ENCODE measurements at places on chromosomes 1 and 21. TPM values are rescaled to one million over a fixed set of nuclear protein-coding genes. Genes with fewer than 3 reads are reported as not detected.

- peak; percentile 64 for DNase-seq
Observed at GRCh38 chr1:206575165-206575893, 36.9 kb downstream of the EIF2D start.

DNA sequence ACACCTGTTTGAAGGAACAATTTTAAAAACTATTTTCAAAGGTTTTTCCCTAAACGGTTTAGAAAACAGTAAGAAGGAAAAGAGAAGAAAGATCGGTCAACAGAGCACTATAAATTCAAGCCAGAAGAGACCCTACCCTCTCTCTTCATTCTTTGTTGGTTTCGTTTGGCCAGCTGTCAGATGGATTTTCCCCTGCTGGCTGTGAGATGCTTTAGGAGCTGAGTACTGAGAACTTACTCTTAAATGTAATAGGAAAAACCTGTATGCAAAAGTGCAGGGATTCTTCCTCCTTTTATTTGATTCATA lies 1.3 kb upstream of the TXNIP start:
- DNase-seq, result no peak

DNA sequence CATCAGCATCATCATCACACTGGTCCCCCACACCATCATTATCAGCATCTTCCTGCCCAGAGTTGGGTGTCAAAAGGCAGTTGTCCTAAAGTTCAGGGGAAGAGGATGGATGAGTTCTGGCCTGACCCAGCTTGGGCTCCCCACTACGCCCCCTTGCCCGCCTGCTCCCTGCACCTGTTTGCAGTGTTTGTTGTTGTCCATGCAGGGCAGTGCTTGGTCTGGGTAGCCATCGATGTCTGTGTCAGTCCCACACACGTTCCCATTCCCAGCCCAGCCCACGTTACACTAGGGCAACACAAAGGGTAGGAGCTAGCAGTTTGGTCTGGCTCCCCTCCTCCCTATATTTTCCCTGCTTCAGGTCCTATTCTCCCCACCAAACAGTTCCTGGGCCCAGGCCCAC lies 6.8 kb downstream of the THBS3 start:
- no peak for DNase-seq

GRCh38 chr1:156706657-156707416 lies 1.5 kb upstream of the CRABP2 start:
- DNase-seq, result no peak

- no peak for DNase-seq
Observed at GRCh38 chr1:165207853-165208515, 148.5 kb downstream of the LMX1A start.

- no peak for DNase-seq
Observed at GRCh38 chr1:198300451-198300850, 143.7 kb downstream of the NEK7 start.

- DNase-seq, result no peak
Observed at GRCh38 chr21:41548781-41549180, 40.8 kb upstream of the TMPRSS2 start.

DNA sequence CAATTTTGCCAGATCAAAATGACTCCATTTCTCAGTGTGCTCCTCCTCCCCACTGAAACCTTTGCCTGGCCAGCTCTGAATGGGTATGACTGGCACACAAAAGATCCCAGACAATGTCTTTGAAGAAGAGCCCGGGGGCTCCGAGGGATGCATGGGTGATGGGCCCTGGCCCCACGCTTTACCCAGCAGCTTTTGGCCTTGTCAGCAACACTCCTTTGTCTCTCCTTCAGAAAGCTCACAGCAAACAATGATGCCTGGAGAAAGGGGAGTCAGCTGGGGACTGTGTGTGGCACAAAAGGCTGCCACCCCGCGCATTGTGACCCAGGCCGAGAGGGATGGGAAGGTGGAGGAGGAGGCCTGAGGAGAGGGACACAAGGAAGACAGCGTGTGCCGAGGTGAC lies 45.9 kb downstream of the PLXNA2 start:
- no peak for DNase-seq

- no peak for DNase-seq
Observed at GRCh38 chr1:92051948-92052347, 22.2 kb downstream of the EPHX4 start.

- DNase-seq, result no peak
Observed at GRCh38 chr1:190049314-190049713, 428.4 kb downstream of the BRINP3 start.

DNA sequence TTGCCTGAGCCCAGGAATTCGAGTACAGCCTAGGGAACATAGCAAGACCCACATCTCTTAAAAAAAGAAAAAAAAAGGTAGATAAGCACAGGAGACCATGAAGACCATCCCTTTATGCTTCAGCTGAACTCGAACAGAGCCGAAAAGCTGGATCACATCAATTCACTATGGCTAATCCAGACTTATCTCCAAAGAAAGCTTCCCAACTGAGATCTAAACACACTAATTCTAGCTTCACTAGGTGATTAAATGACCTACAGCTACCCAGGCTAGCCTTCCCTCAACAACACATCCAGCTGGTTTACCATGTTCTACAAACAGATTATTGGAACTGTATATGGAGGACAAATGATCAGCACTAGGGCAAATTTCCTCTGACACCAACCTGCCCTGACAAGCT lies 44.0 kb upstream of the NR5A2 start:
- DNase-seq, result no peak

DNA sequence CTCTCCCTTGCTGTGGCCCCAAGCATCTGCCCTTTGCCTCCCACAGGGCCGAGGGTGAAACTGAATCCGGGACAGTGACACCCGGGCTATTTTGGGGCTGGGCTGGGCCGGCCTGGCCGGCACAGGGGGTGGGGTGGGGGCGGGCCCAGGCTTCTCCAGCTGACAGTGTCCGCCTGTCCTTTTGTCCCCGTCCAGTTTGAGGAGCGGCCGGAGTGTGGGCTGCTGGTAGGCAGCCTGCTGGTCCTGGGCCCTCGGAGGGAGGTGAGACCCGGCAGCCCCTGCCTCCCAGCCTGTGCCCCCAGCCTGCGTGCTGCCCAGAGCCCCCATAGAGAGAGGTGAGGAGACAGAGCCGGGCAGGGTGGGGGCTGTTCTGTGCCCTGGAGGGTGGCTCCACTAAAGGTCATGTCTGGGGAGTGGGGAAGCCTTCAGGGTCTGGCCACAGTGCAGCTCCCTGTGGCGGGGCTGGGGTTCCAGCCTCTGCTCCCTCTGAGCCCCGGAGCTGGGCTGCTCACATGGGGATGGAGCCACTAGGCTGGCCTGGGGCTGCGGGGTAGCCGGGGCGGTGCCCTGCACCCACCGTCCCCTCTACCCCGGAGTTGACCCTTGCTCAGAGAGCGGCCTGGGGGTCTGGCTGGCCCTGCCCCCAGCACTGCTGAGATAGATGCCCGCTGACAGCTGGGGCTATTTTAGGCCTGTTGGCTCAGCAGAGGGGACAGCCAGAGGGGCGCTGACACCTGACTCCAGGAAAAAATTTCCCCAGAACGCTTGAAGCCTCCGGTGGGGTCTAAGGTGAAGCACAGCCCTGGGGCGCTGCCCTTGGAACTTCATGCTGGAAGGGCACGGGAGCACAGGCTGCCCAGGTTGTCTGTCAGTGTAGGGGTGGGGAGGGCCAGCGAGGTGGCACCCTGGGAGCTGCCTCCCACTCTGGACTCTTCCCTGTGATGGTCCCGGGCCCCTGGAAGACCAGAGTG lies at the start of gene OBSCN:
TSS of gene OBSCN (plus strand) at position 194 of the 971 bp plus-strand sequence. CDS start 3,740 bp downstream, outside the sequence.
- DNase-seq, result no peak

DNA sequence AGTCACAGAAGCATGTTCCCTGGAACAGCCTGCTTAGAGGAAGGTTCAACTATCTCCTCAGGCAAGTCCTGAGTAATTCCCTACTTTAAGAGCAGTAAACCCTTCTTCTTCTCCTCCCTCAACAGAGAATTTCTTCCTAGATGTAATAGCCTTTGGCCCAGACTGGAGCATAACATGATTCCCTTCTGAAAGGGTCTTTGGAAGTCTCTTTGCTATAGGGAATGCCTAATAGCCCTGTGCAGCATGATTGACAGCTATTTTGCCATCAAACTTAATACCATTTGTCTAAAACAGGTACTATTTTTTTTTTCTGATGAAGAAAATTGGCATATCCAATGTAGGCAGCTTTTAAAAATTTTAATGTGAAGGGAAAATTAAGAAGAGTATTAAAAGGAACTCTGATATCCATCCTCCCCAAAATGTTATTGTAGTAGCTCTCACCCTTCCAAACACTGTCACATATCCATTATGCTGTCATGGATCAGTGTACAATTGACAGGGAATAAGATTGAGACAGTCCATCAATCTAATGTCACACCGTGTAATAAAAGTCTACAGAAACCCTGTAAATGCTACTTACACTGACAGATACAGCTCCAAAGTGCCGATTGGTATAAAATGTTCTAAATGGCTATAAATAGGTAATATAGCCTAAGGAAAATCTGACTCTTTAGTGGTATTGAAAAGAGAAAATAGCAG lies 884.6 kb downstream of the TTLL7 start:
- no peak for DNase-seq

GRCh38 chr1:87644033-87644578 lies 315.4 kb downstream of the LMO4 start:
- DNase-seq, result no peak

DNA sequence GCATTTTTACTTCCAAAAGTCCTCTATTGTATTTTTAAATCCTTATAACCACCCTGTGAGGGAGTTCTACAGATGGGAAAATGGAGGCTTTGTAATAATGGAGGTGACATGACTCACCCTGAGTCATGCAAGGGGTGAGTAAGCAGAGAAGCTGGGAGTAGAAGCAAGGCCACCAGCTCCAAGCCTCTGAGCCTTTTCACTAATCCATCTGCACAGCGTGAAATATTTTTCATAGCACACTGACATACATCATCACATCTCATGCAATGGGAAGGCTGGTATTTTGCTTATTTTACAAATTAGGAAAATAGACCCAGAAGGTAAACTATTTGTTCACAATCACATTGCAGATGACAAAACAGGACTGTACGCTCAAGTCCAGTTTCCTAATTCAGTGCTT lies 96.9 kb downstream of the KCNH1 start:
- DNase-seq, result no peak

DNA sequence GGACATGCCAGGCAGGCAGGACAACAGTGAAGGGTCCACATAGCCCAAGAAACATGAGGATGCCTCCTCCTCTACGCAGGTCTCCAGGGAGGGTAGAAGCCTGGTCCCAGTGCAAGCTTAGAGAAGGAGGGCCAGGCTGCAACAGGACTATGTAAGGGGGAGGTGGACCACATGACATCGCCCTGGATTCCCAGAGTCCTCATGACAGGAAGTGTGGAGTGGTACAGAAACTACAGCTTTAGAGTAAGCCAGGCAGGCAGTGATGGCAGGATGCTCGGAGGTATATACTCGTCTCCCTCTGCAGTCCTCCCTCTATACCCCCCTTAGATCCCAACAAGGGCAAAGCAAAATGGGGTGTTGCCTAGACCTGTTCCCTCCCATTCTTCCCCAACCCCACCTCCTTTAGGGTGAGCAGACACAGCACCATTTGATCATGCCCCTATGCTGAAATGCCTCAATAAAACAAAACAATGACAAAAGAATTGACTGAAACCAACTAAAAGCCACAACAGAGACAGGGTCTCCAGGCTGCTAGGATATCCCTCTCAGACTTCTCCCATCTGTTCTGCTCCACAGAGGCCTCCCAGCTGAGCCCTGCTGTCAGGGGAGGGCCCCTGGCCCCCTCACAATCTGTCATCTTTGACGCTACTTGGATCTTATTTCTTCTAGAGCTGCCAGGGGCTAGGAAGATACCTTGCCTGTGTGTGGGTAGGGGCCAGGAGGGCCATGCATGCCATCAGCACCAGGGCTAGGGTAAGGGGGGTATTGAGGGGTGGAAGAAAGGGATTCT lies 13.1 kb downstream of the FAM78B start:
- DNase-seq, result no peak

GRCh38 chr1:9404117-9404914 lies 111.6 kb downstream of the SPSB1 start:
- DNase-seq, result no peak

DNA sequence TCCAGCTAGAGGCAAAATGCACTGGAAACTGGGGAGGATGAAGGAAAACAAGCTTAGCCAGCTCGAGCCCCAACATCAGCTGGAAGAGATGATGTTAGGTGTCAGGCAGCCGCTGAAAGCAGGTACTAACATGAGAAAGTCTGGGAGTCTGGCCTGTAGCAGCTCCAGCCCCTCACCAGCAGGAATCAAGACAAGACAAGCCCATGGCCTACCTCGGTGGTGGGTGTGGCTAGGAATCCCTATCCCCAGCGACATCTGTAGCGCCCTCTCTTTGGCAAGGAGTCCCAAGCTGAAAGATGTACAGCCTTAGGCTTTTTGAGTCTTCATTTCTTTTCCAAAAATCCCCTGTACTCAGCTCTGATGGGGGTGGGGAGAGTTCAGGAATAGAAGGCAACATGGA lies 2.6 kb downstream of the DLGAP3 start:
- no peak for DNase-seq

DNA sequence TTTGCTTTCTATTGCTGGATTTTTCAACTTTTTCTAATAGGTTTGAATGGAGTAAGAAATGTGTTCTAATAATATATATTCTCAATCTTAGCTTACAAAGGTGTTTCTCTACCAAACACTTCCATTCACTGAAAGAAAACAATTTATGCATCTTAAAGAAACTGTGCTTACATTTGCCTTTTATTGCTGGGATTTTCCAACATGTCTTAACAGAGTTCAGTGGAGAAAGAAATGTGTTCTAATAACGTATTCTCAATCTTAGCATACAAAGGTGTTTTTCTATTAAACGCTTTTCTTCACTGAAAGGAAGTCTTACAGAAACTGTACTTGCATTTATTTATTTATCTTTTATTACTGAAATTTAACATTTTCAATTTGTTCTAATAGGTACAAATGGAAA lies 5.6 kb downstream of the CD53 start:
- no peak for DNase-seq

Gene MXRA8
- total RNA-seq, result 0.18 TPM

Gene TFF2
- not detected for total RNA-seq

Gene DNALI1
- total RNA-seq, result not detected

Gene RGS16
- 143 TPM for total RNA-seq

Gene TNFRSF8
- 27.9 TPM for total RNA-seq

Gene LCE1B
- total RNA-seq, result not detected

Data from activated T-helper 1 cell treated with anti-CD3 and anti-CD28 coated beads, Interleukin-12 subunit alpha, Interleukin-12 subunit beta, Interleukin-2, Interleukin-4 antibody, amounts not matched to agents 30 ng/mL and 10 ng/mL and 1 ng/mL, durations not matched to agents 14 hours and 24 hours and 36 hours (primary cell).